ENCODE measurements at places on chromosomes 3 and 15.

DNA sequence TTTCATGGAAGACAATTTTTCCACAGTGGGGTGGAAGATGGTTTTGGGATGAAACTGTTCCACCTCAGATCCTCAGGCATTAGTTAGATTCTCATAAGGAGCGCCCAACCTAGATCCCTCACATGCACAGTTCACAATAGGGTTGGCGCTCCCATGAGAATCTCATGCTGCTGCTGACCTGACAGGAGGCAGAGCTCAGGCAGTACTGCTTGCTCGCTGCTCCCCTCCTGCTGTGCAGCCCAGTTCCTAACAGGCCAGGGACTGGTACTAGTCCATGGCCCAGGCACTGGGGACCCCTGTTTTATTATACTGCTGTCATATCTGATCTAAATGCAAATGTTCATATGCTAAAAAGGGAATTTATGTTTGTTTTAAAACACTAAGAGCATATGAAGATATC, 9.8 kb upstream of the GRK7 start:
- DNase-seq = no peak

- DNase-seq = no peak
Observed at GRCh38 chr3:149375501-149376196, 1.8 kb downstream of the TM4SF1 start.

DNA sequence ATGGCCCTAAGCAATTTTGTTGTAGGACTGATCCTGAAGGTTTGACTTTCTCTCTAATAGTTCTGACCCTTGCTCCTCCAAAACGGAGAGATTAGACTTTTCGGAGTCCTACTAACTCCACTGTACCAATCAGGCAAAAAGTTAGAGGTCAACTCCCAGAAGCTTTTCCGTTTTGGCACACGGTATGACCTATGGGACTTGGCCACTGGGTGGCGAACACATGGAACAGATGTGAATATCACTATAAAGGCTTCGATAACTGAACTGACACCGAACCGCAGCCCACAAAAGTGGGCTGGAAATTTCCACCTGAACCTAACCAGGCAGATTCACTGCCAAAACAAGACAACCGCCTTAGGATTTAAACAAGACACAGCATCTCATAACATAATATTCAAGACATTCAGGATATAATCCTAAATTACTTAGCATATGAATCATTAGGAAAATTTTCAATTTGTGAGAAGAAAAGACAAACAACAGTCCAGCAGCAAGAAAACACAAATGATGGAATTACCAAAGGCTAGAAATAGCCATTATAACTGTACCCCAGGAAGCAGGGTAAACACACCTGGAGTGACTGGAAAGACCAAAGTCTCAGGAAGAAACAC, 12.2 kb upstream of the TM2D3 start:
- no peak for DNase-seq

DNA sequence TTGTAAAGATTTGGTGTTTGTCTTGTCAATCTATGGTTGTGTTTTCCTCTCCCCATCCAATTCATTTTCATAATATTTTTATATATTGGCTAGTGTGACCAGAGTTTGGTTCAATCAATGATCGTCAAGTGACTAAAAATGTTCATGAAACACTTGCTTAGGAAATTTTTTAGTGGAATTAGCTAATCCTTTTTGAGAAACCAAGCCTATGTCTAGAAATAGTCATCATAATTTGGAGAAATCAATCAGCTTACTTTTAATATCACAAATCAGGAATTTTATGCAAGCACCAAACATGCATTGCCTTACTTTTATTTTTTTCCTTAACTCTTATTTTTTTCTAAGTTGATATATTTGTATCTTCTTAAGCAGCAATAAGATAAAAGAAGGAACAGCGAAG, 403.1 kb upstream of the TBL1XR1 start:
- no peak for DNase-seq

- DNase-seq = no peak
Observed at GRCh38 chr3:189372243-189372642, 200.5 kb downstream of the TPRG1 start.

- no peak for DNase-seq
Observed at GRCh38 chr3:171436380-171436779, 23.8 kb downstream of the TNIK start.

DNA sequence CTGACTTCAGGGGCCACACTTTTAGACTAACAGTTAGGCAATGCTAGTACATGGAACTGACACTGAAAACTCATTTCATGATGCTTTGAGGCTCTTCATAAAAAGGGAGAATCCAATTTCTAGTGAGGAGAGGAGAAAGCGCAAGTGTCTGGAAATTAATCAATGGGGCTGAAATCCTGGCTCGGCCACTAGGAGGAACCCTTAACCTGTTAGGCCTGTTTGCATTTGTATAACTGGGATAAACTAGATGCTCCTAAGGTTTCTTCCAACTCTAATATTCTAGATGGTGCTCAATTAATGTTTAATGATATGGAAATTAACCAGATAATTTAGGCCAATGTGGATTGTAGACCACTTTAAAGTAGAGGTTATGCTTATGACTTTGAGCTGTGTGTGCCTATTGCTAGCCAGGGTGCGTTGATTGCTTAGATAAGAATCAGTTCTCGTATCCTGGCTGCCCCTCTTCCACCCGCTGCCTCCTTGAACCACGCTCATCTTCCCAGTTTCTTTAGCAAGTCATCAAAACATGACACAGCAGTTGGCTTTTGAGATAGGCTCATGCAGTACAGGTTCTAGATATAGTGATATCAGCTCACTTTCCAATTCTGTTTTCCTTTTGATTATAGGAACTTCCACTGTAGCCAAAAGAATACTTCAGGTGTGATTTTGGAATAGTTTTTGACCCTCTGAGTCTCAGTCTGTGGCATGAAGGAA, 16.8 kb upstream of the CRBN start:
- DNase-seq = no peak

- DNase-seq = no peak
Observed at GRCh38 chr3:18745472-18745871, 320.3 kb upstream of the SATB1 start.

DNA sequence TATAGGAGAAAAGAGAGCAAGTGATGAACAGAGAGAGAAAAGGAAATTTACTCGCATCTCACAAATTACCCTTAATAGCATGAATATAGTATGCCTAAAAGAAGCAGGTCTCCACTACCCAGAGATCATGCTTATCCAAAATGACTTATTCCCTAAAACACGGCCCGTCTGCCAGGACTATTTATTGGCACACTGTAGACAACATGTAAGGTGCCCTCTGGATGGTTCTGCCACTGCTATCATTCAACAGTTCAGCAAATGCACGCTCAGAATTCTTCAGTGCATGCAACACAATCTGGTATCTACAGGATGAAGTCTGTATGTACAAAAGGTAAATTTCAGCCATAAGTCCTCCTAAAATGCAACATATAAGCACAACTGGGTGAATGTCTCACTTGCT, 465.8 kb downstream of the SHQ1 start:
- DNase-seq = no peak

DNA sequence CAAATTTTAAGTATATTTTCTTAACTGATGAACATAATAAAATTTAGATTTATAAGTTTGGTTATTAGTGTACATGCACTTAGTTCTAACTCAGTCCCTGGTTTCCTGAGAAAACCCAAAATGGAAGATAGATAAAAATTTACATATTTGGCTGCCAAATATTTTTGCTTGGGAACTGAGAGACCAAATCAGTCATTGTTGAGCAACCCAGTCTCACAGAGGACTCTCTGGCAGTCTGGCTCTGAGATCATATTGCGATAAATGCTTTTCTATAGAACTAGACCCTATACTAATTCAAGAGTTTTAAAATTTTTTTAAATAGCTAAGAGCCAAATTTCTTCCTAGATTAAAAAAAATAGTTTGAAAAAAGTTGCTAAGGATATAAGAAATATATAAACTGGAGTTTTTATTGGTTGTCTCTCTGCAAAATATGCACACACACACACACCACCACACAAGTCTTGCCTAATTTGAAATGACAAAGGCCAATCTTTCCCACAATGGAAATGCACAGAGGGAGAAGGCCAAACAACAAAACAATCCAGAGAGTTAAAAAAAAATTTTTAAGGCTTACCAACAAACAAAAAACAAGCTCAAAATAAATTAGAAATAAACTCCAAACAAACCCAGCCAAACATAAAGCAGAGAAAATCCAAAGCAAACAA, 259.5 kb downstream of the MECOM start:
- DNase-seq = no peak

GRCh38 chr15:68421798-68422402, 10.1 kb downstream of the ITGA11 start:
- no peak for DNase-seq

DNA sequence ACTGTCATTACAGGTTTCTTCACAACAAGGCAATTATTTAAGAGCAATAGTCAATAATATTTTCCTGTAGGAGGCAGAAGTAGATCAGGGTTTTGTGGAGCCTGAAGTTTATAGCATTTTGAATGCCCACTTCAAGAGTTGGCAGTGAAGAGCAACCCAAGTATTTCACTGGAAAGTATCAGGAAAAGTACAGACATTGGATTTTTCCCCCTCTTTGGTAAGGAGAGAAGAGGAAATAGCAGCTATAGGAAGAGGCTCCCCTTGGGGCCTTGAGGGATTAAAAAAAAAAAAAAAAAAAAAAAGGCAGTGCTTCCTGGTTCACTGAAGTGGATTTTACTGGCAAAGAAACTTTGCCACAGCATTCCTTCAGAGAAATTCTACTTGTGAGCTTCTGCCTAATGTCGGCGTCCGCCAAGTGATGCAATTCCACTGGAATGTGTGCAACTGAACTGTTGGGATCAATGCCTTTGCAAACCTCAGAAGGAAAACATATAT, 5.7 kb upstream of the CNTN6 start:
- DNase-seq = no peak
